ENCODE measurements at places on chromosomes 16 and 17. TPM values are rescaled to one million over a fixed set of nuclear protein-coding genes. Genes with fewer than 3 reads are reported as not detected.

The GPR179 gene
- not detected for total RNA-seq

The HNF1B gene
- not detected for total RNA-seq

The GPT2 gene
- total RNA-seq = 7.9 TPM

The C16orf92 gene
- total RNA-seq = not detected

DNA sequence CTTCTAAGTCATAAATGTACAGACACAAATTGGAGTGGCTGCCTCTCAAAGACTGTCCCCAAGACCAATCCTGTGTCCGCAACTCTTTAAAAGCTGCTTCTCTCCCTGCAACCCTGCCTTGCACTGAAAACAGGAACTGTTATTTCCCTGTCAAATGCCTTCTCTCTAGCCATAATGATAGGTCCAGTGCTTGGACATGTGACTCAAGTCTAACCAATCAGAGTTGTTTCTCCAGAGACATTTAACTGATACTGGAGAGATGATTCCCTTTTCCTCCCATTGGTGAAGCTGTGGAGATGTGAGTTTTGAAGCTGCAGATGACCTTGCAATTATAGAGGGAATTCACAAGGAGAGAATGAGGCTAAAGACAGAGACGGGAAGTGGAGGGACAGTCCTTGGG is 253.3 kb upstream of the CDH5 start:
- no peak for DNase-seq

DNA sequence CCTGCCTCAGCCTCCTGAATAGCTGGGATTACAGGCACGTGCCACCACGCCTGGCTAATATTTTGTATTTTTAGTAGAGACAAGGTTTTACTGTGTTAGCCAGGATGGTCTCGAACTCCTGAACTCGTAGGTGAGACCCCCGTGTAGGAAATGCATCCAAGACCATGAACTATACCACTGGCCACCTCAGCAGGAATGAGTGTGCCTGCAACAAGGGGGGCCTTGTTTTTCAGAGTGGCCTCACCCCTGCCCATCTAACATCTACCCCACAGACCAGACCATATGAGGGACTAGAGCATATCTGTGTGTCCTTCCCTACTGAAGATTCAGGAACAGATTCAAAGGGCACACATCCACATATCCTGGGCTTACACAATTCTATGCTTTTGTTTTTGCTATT is 44.9 kb downstream of the SHISA6 start:
- DNase-seq = no peak

GRCh38 chr17:5587438-5588032 is 3.2 kb upstream of the NLRP1 start:
- peak; percentile 71 for DNase-seq

- no peak for DNase-seq
Measured at GRCh38 chr17:60327134-60327900, 64.6 kb downstream of the USP32 start.

DNA sequence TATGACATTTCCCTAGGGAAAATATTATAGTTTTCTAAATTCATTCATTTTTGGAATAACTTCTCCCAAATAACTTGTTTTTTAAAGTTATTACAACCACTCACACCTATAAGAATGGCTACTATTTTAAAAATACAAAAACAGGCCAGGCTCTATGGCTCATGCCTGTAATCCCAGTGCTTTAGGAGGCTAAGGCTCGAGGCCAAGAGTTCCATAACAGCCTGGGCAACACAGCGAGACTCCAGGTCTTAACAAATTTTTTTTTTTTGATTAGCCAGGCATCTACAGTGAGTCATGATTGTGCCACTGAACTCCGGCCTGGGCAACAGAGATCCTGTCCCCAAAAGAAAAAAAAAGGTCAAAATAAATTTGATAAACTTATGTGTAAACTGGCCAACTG is 43.6 kb upstream of the YPEL2 start:
- DNase-seq = no peak

- DNase-seq = no peak
Measured at GRCh38 chr17:80422276-80422675, 7.3 kb downstream of the ENDOV start.

DNA sequence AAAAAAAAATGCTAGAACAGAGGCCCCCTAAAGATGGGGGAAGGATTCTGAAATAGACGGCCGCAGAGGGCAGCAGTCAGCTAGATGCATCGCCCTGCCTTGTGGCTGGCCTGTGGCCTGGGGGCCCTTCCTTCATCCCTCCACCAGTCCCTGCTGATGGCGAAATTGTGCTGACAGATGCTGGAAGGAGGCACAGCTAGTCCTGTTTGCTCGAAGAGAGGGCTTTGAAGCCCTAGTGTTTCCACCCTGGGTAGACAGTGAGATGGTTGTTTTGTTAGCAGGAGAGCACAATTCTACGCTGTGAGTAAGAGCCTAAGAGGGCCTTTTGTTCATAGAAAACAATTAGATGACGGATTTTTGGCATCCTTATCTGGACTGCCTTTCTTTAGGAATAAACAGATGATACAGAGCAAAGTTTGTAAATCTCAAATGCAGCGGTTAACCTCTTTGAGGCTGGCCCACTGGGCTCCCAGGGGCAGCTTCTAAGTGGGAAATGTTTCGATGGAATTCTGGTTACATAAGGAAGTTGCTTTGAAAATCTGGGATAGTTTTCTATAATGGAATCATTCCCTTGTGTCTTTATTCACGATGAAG is 23.0 kb downstream of the VPS35L start:
- no peak for DNase-seq

DNA sequence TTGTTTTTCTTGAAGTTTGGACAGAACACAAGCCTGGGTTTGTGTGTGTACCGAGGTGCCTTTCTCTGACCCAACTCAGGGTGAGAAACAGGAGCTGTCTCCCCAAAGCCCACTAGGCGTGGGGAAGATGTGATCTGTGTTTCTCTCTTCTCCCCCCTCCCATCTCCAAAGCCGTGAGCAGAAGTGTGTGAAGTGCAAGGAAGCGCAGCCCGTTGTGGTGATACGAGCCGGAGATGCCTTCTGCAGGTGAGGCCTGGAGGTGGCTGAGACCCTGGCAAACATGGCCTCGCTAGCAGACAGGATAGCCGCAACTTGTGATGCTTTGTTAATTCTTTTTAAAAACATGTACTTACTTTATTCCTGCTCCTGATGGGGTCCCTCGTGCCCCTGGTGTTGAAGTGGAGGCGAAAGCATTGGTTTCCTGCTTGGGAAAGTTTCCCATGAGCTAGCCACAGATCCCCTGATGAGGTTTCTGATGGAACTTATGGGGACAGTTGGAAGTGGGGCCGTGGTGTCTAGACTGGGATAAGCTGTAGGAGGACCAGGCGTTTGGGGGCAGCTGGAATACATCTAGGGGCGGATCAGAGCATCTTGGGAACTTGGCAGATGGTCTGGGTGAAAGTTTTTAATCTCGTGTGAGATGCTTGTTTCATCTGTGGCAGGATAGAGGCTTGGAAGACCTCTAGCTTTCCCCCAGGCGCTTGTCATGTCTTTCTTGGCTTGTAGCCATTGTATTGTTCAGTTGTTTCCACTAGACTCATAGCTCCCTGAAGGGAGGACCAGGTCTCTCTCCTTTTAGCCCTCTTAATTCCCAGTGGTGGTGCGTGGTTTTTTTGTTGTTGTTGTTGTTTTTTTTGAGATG is 893 bp downstream of the CTU2 start:
- DNase-seq = no peak
